OCI-LY7 (cell line): ENCODE measurements at places on chromosomes 5 and 9.

DNA sequence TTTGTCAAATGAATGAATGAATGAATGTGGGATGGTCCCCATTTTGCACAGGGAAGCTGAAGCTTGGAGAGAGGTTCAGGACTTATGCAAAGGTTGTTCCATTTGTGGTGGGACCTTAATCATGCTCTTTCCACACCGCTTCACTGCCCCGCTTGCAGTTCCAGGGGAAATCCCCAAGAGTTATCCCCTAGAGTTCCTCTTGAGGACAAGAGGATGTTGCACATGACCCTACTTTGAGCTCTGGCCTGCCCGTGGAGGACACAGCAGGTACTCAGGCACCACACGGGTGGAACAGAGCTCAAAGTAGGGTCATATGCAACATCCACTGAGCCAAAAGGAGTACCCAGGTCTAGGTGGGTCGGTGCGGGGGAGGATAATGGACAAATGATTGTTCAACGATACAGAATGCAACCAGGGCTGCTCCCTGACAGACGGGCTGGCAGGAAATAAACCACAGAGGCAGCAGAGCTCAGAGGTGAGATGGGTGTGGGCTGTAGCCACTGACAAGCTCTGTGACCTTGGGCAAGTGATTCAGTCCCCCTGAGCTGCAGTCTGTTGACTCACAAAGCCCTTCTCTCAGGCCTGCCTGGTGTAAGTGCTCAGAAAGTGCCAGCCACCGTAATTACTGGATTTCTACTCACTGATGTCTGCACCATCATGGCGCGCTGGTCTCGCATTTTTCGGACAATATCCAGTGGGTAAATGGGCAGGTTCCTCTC, 60.3 kb upstream of the EPB41L4B start:
- DNase-seq = no peak

DNA sequence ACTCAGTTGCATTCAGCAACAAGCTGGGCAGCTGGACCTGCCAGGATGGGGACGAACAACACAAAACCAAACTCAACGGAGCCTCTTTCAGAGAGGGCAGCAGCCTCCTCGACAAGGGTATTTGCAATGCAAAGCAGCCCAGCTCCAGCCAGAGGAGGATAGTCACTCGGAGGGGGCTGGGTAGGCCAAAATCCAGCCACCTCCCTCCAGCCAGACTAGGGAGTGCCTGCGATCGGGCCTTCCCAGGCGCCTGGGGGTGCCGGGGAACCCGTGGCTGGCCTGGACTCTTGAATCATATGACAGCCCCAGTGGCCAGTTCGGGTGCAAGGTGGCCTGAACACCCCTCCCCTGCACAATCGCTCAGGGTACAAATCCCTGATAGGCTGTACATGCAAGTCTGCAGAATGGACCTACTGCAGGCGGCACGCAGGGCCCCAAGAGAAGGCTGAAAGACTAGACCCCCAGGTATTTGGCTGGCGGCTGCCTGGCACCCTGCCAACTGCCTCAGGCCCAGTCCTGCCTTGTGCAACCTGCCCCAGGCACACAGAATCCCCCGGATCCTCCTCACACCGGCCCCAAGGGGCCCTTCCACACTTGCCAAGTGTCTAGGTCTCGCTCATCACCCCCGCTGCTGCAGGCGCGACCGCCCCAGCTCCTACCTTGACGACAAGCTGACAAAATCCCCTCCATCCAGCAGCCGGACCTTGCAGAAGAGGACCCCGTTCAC, 1.3 kb downstream of the EEIG1 start:
- peak; percentile 84 for DNase-seq

DNA sequence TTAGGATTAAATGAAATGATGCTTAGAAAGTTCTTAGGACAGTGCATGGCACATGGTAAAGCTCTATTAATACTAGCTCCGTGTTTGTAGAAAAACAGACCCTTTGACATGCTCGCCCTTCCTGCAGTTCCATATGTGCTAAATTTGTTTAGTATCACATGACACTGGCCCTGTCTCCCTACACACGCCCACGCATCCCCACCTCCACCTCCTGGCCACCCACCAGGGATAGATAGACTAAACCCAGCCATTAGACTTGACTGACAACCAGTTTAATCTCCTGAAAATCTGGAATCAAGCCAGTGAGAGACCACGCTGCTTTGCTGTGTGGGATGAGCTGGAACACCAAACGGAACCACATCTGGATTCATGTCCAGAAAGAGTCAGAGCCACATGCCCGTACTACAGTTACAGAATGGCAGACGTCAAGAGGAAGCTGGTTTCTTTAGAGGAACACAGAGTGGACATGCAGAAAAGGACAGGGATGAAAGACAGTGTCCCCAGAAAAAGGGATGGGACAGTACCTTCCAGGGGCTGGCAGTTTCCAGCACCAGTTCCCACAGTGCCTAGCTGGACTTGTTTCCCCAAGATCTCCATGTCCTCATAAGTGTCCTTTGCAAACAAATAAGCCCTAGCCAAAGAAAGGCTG, 186.1 kb downstream of the PDZD2 start:
- DNase-seq = no peak

- no peak for DNase-seq
Measured at GRCh38 chr5:86525622-86526021, 92.1 kb upstream of the COX7C start.

DNA sequence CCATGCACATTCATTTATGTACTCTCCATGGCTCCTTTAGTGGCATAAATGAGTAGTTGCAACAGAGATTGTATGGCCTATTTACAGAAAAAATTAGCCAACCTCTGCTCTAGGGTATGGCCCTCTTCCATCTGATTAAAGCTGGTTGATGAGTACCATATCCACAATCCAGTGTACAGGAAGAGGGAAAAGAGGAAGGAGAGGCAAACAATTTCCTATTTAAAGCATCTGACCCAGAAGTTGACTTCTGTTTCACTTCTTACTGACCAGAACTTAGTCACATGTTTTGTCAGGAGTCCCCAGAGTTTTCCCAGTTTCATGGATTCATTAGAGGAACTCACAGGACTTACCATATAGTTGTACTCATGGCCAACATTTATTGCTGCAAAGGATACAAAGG, 68.6 kb upstream of the STARD4 start:
- DNase-seq = no peak

DNA sequence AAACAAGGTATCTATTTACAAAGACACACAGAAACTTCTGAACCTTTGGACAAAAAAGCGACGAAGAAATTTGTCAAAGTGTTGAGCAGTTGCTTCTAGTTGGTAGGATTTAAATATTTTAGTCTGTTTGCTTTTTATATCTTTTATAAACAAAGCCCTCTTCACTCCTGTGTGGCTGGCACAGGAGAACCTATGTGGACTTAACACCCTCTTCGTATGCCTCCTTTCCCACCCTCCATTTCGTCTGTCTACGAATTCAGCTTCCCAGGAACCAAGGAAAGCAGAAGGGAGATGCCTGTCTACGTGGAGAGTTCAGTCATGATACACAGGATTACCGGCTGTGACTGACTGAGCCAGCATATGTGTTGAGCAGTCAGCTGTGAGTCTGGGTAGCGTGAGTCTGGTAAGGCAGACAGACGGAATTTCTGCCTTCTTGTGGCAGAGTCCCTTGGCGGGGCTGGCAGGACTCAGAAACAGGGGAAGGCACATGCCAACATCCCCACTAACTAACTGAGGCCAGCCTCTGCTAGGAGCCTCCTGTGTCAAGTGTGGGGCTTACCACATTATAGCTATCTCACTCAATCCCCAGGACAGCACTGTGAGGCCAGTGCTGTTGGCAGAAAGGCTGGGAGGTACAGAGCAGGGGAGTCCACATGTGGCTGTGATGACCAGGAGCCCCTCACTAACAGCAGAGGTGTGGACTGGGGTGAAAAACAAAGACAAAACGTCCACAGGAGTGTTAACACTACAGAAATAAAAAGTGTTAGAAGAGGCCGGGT, 13.9 kb upstream of the ZFP62 start:
- no peak for DNase-seq

DNA sequence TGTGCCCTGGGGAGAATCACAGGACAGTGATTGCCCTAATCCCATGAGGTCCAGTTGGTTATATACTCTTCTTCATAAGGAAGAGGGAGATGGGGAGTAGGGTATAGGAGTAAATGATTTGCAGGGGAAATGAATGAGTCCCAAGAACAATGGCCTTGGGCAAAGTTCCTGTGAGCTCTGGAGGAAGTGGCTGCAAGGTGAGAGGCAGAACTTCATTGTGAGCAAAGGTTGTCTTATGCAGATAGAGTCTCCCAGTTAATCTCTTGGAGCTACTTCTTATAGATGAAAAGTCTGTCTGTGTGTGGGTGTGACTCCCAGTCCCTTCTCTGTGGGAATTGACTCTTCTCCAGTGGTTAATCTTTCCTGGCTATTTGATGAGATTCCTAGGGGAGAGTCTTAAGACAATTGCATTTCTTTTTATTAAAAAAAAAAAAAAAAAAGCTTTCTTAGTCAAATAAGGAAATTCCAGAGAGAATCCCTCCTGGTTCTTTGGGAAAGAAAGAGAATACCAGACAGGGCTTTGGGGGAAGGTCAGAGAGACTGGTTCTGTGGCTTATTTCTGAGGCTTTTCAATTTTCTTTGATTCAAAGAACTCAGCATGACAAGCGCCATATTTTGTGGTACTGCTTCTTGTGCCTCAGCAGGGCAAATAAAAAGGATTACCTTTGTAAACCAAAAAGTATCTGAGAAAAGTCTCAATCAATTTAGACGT, 33.6 kb upstream of the MEGF10 start:
- no peak for DNase-seq

DNA sequence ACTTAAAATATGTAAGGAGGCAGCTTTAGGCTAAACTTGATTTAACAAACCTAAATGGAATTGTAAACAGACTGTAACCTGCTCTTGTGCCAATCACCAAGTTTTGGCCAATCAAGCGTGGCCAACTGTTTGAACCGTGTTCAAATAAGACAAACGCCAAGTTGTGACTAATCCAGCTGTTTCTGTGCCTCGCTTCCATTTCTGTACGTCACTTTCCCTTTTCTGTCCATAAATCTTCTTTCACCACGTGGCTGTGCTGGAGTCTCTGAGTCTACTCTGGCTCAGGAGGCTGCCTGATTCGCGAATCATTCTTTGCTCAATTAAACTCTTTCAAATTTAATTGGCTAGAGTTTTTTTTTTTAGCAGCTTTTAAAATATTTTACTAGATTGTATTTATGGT, 71.3 kb downstream of the LIX1 start:
- no peak for DNase-seq

GRCh38 chr9:100472788-100473275, at the start of gene TMEFF1:
Gene TMEFF1, plus strand, starts transcription at chr9:100473149. Its CDS starts 396 bp downstream, at chr9:100473545.
- DNase-seq = peak; percentile 85

- no peak for DNase-seq
Measured at GRCh38 chr5:80761176-80761575, 106.4 kb upstream of the DHFR start.

- DNase-seq = no peak
Measured at GRCh38 chr9:78011049-78011448, 20.6 kb downstream of the GNAQ start.

- DNase-seq = no peak
Measured at GRCh38 chr9:89465726-89466308, 32.1 kb downstream of the SEMA4D start.

- DNase-seq = no peak
Measured at GRCh38 chr9:73199448-73199847, 47.8 kb downstream of the ANXA1 start.

DNA sequence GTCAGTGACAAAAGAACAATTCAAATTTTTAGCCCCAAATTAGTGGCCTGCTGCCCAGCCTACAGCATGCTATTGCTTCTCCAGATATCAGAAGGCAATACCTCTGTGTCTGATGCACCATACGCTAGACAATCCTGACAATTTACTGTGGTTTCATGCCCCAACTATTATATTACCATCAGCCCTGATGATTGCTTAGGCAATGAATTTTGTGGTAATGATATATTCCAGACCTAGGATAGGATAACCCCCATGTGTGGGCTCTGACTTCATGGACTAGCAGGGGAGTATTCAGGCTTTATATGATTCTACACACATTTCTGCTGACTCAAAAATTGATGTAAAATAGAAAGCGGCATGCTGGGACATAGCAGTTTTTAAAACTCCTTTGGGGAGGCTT, 168.7 kb upstream of the FST start:
- DNase-seq = no peak

GRCh38 chr5:56819060-56819881, 3.9 kb downstream of the MAP3K1 start:
- peak; percentile 42 for DNase-seq

DNA sequence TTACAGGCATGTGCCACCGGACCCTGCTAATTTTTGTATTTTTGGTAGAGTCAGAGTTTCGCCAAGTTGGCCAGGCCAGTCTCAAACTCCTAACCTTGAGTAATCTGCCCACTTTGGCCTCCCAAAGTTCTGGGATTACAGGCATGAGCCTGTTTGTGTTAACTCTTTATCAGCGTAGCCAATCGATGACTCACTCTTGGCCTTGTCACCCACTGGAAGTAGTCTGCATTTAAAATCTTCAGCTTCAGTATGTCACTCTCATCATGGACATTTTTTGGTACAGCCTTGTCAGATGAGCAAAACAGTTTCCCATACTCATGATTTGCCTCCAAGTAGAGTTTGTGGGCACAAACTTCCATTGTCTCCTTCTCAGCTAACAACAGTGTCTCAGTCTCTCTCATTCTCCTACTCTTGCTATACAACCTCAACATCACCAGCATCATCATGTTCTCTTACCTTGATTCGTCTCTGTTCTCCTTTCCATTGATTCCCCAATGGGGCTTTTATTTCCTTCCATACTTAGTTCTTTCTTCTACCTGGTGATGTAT, 22.5 kb downstream of the MUSK start:
- DNase-seq = no peak

- DNase-seq = no peak
Measured at GRCh38 chr5:53820802-53821171, 260.3 kb downstream of the NDUFS4 start.

DNA sequence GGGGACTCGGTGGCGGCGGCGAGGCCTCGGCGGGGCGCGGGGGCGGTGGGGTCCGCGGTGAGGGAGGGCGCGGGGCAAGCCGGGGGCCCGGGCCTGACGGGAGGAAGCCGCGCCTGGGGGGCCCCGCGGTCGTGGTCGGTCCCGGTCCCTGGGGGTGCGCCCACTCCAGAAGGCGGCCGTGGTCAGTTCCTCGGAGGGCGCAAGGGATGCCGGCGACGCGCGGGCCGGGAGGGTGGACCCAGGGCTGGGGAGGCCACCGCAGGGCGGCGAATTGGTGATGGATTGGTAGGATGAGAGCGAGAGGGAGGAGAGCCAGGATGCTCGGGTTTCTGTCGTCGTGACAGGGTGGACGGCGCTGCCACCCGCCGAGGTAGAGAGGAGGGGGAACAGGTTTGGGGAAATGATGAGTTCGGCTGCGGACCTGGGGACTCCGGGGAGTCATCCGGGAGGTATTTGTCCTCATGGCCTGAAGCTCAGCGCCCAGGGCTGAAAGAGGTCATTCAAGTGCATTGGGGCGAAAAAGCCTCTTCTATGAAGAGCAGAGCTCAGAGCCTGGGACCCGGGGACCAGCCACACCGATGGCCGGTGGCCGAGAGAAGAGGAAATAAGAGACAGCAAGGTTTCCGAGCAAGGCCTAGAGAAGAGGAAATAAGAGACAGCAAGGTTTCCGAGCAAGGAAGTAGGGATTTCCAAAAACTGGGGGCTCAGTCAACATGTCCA, 557 bp downstream of the GNG10 start:
- peak; percentile 39 for DNase-seq

DNA sequence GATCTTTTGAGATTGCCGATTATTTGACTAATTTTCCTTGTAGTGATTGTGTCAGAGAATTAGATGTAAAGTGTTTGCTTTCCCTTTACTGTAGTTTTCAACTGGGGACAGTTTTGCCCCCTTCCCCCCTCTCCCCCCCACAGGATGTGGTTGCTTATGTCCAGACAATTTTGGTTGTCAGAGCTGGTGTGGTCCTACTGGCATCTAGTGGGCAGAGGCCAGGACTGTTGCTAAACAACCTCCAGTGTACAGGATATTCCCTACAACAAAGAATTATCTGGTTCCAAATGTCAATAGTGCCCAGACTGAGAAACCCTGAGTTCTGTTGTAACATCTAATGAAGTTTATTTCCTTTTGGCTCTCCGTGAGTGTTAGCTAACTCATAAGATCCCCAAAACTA, 20.0 kb downstream of the TMEFF1 start:
- peak; percentile 33 for DNase-seq
